ENCODE measurements at places on chromosomes 3 and 15. TPM values are rescaled to one million over a fixed set of nuclear protein-coding genes. Genes with fewer than 3 reads are reported as not detected.

GRCh38 chr3:186286114-186286513 lies 75.9 kb downstream of the DGKG start:
- no peak for DNase-seq

DNA sequence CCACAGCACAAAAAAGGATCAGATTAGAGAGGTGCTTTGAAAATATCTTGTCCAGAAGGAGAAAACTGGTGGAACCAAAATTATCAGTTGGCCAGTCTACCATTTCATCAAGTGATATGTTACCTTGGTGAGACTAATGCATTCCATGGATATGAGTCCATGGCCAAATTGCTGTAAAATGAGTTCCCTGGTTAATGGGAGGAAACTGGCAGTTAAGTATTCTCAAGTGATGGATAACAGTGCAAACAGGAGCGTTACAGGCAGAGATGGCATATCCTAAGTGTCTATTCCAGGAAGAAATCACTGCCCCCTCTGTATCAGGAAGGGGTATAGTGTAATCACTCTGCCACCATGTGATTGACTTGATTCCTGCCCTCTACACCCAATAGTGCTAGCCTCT lies 34.0 kb downstream of the MYRIP start:
- DNase-seq: no peak

GRCh38 chr3:157447026-157447694 lies 10.5 kb downstream of the PTX3 start:
- DNase-seq: peak; percentile 66

GRCh38 chr3:100730524-100730923 lies 21.2 kb downstream of the TFG start:
- DNase-seq: no peak

GRCh38 chr3:131714585-131715220 lies 211.9 kb upstream of the MRPL3 start:
- no peak for DNase-seq

GRCh38 chr3:8157640-8158039 lies 344.0 kb upstream of the LMCD1 start:
- no peak for DNase-seq

GRCh38 chr3:129745253-129745652 lies 138.8 kb upstream of the PLXND1 start:
- DNase-seq: no peak

DNA sequence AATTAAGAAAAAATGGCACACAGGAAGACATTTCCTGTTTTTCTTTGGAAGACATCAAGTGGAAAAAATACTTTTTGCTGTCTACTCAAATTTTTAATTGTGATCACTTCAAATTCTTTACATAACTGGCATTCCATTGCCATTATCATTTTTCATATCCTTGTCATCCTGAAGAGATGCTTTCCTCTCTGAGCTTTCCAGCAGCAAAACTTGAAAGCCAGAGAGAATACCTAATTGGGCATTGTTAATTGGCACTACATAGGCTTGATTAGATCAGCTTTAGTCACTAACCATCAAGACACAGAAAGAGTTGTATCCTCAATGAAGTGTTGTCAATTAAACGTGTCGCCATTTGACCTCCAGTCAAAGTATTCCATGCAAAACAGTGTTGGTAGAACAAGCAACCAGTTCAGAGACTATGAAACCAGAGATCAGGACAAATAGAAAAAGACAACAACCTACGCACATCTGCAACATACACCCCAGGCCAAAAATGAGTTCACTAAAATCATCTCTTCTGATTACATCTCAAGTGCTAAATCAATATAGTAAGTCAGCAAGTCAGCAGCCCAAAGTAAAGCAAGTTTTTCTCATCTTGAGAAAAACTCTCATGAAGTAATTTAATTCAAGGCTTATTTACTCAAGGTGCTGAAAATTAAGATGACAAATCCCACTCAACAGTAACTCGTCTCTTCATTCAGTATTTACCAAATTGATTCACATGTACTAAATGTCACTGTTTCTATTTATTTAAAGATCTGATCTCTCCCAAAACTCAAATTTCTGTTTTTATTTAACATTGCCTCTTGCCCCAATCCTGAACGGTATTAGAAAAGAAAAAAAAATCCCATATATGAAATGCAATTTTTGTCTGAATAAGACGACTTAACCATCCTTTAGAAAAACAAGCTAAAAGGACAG lies 123.0 kb downstream of the SUCLG2 start:
- DNase-seq: peak; percentile 5

GRCh38 chr15:44137750-44138149 lies 57.3 kb downstream of the FRMD5 start:
- peak; percentile 19 for DNase-seq

The MESP2 gene
- total RNA-seq: 0.26 TPM

The ZXDC gene
- total RNA-seq: 61.1 TPM

The ZKSCAN7 gene
- 3.0 TPM for total RNA-seq
